Uterus (tissue), 4 donors: ENCODE measurements at places on chromosomes 13 and 19. TPM values are rescaled to one million over a fixed set of nuclear protein-coding genes. Genes with fewer than 3 reads are reported as not detected.

Gene IGSF23
- not detected for total RNA-seq

Gene EPN1
- total RNA-seq = 88.4 TPM

Gene SYT5
- not detected for total RNA-seq

Gene RAB3A
- total RNA-seq = not detected

Gene SMAD9
- total RNA-seq = 20.0 TPM

Gene CPB2
- not detected for total RNA-seq

Gene LILRA5
- total RNA-seq = 0.35 TPM

Gene TICAM1
- total RNA-seq = 2.0 TPM

GRCh38 chr13:23067129-23067528 lies 113.7 kb upstream of the SGCG start:
- no peak for DNase-seq
- no peak overlapping the region for H3K4me3 ChIP-seq
- no peak overlapping the region for H3K27ac ChIP-seq
- H3K4me1 ChIP-seq = no peaks in the 10 kb centered on the region

DNA sequence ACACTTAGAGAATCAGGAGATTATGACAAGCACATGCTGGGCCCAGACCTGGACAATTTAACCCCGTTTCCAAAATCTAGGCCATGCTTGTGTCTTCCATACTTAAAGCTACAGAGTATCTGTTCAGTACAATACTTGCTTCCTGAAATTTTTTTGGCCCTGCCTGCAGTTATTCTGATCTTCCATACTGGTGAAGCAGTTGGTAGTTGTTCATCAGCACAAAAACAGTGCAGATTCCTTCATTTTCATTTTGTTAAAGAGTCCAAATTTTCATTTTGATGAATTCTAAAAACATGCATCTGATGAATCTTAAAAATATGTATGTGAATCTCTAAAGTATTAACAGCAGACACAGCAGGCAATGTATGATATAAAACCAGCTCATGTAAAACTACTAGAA lies 49.2 kb downstream of the POLR1D start:
- no peak for DNase-seq
- no peaks in the 10 kb centered on the region for H3K4me1 ChIP-seq
- H3K36me3 ChIP-seq = no peaks in the 10 kb centered on the region
- H3K27ac ChIP-seq = no peak overlapping the region

GRCh38 chr13:48580185-48580803 lies 47.4 kb upstream of the RCBTB2 start:
- H3K27ac ChIP-seq = no peak overlapping the region
- H3K36me3 ChIP-seq = no peaks in the 10 kb centered on the region
- no peak overlapping the region for H3K4me3 ChIP-seq

DNA sequence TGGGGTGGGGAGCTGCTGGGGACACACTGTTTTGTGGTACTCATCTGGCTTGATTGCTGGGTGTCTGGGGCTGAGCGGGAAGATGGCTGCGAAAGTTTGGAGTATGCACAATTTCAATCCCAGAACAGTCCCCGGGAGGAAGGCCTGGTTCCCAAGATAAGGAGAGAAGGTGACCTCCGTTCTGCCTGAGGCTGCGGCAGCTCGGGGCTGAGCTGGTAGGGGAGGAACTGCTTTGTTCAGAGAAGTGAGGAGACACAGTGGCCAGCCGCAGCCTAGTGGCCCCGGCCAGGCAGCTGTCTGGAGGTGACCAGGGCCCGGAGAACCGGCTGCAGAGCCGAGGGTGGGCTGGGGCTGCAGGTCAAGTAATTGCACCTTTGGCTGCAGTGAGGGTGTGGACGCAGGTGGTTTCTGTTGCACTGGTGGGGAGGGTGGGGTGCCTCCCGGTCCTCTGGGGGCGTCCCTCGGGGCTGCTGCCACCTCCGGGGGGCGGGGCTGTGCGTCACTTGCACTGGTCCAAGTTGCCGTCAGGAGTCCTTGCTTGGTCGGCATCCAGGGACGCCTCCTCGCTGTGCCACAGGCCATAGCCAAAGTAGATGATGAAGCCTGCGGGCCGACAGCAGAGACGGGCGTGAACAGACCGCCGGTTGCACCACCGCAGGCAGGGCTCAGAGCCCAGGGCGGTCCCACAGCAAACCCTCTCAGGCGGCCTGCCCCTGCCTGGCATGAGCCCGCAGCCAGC lies 81.3 kb downstream of the SLC7A1 start:
- no peaks in the 10 kb centered on the region for H3K36me3 ChIP-seq
- no peak overlapping the region for H3K4me3 ChIP-seq
- no peaks in the 10 kb centered on the region for H3K27me3 ChIP-seq
- H3K27ac ChIP-seq = no peak overlapping the region
- DNase-seq = no peak

- H3K27me3 ChIP-seq = no peaks in the 10 kb centered on the region
- DNase-seq = no peak
- H3K27ac ChIP-seq = no peak overlapping the region
- H3K4me1 ChIP-seq = no peaks in the 10 kb centered on the region
These were observed 276.8 kb downstream of the TEX29 start for GRCh38 chr13:111597191-111597611.

DNA sequence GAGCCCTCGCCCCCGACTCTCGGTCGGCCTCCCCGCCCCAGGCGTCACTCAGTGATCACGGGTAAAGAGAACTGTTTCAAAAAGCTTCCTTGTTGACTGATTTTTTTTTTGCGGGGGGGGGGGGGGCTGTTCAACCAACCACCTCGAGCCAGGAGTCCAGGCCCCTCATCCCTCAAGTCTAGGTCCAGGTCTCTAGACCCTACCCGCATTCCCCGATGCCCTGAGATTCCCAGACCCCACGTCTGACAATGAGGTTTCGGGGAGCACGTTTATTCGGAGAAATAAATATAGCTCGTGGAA lies 4.3 kb downstream of the HRC start:
- H3K27ac ChIP-seq = peak overlapping the region; percentile 67
- DNase-seq = no peak
- no peaks in the 10 kb centered on the region for H3K27me3 ChIP-seq
- no peaks in the 10 kb centered on the region for H3K4me1 ChIP-seq
- no peaks in the 10 kb centered on the region for H3K36me3 ChIP-seq

DNA sequence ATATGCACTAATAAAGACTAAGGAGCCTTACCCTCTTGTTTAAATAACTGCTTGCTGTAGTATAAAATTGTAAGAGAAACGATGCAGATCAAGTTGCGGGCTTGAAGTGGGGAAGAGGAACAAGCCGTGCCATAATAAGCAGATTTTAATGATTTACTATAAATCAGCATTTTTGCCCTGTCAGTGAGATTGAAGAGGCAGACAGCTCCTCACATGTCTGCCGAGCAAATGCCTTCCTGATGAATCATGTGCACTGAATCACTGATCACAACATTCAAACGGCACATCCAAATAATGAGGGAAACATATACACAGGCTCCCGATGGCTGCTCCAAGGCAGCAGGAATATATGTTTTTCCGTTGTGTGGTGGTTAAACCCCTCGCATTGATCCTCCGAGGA lies 282.9 kb downstream of the TSHZ3 start:
- H3K27me3 ChIP-seq = no peaks in the 10 kb centered on the region
- H3K27ac ChIP-seq = no peak overlapping the region
- no peaks in the 10 kb centered on the region for H3K36me3 ChIP-seq
- H3K4me1 ChIP-seq = no peaks in the 10 kb centered on the region
- no peak for DNase-seq

DNA sequence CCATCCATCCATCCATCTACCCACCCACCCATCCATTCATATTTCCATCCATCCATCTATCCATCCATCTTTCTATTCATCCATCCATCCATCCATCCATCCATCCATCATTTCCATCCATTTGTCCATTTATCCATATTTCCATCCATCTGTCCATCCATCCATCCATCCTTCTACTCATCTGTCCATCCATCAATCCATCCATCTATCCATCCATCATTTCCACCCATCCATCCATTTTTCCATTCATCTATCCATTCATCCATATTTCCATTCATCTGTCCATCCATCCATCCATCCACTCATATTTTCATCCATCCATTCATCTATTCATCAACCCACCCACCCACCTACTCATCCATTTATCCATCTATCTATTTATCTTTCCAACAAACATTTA lies 229.6 kb downstream of the TEX29 start:
- DNase-seq = no peak
- no peaks in the 10 kb centered on the region for H3K36me3 ChIP-seq
- H3K4me1 ChIP-seq = no peaks in the 10 kb centered on the region
- H3K27ac ChIP-seq = no peak overlapping the region

DNA sequence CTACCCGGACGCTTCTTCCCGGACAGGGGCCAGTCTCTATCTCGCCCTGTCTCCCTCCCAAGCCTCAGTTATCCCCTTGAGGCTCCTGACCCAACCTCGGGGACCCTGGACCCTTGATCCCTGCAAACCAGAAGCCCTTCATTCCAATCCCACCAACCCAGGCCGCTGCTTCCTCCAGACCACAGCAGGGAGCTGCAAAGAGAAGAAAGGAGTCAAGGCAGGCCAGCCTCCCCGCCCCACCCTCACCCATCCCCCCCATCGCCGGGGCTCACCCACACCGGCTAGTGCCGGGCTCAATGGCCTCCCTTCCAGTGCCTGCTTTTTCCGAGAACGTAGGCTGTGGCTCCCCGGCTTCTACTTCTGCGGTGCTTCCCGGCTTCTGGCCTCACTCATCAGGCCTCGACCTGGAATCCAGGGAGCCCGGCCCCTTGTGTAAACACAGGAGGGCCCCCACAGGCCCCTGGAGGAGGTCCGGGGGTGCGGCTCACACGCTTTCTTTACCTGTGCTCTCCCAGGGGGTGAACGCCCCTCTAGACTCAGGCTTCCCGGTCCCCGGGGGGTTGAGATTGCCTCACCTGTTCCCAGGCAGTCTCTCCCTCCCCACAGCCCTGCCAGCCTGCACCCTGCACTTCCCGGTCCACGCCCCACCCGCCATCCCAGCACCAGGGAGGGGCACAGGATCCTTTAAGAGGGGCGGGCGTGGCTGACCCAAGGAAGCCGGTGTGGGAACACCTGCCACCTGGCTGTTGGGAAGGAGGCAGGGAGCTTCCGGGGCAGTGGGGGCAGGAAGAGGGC lies at the start of gene FAM83E:
Gene FAM83E, minus strand, starts transcription at position 641 of the 795 bp plus-strand sequence. CDS start 1,704 bp downstream, outside the sequence.
- H3K4me1 ChIP-seq = peaks cover 11% of the 10 kb centered on the region
- H3K27ac ChIP-seq = no peak within 1 kb of the TSS
- no peak for DNase-seq
- H3K27me3 ChIP-seq = no peaks in the 10 kb centered on the region
- no peaks in the 10 kb centered on the region for H3K36me3 ChIP-seq
- no peak within 1 kb of the TSS for H3K4me3 ChIP-seq

DNA sequence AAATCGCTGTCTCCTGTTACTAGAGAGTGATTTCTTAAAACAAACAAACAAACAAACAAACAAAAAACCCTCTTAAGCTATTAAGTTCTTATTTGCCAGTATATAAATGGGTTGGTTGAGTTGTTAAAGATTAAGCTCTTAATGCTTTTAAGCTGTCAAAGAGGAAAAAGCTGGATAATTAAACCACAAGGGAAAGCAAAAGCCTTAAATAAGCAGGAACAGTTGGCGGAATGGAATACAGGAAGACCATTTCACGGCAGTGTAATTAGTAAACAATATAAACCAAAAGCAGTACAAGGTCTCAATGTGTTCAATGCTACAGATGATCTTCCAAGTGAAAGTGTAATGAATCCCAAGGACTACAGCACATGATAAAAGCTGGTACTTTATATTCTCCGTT lies 32.2 kb upstream of the GGACT start:
- H3K4me1 ChIP-seq = no peaks in the 10 kb centered on the region
- H3K27ac ChIP-seq = no peak overlapping the region
- no peaks in the 10 kb centered on the region for H3K27me3 ChIP-seq
- no peak overlapping the region for H3K4me3 ChIP-seq

DNA sequence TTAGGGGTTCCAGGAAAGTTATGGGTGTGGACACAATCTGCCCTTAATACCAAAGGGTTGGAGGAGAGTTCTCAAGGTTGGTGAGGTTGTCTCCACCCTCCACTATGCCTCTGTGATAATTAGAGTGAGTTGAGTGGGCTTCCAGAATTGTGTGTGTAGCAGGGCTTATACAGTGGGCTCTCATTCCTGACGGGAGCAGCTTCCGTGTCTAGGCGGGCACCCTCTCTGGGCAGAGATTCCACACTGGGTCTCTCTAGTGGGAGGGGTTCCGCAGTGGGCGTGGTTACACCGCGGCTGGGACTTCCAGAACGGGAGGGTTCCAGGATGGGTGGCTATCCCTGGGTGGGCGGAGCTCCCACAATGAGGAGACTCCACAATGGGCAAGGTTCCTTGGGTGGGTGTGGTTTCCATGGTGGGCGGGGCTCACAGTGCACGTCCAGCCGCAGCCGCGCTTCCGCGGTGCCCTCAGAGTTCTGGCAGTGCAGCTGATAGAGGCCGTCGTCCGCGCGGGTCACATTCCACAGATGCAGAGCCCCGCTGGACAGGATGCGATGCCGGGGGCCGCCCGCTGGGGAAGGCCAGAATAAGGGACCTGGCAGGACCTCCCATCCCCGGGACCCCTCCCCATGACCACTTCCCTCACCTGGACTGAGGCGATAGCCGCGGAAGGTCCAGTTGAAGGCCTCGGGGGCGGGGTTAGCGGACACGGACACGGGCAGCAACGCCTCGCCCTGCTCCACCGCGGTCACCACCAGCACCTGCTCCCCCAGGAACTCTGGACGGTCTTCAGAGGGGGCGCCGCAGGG lies 8.4 kb downstream of the NPHS1 start:
- no peaks in the 10 kb centered on the region for H3K4me1 ChIP-seq
- peaks cover 26% of the 10 kb centered on the region for H3K27me3 ChIP-seq
- no peak overlapping the region for H3K27ac ChIP-seq
- H3K4me3 ChIP-seq = no peak overlapping the region
- H3K36me3 ChIP-seq = no peaks in the 10 kb centered on the region

DNA sequence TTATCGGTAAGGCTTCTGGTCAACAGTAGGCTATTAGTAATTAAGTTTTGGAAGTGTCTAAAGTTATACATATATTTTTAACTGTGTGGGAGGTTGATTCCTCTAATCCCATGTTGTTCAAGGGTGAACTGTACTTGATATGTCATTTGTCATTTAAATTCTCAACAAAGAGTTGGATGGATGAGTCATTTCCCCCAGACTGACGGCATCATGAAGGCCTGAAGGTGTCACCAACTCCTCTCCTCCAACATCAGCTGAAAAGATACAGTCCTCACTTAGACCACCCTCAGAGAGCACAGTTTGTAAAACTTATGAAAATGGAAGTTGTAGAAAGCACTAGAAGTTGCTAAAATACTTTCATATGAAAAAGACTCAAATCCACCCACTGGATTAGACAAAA lies 48.8 kb downstream of the DCLK1 start:
- no peaks in the 10 kb centered on the region for H3K36me3 ChIP-seq
- H3K4me1 ChIP-seq = no peaks in the 10 kb centered on the region
- H3K27me3 ChIP-seq = no peaks in the 10 kb centered on the region

GRCh38 chr19:3479177-3479833 lies 1.0 kb downstream of the SMIM24 start:
- H3K4me3 ChIP-seq = no peak overlapping the region
- H3K36me3 ChIP-seq = no peaks in the 10 kb centered on the region
- no peak for DNase-seq
- H3K4me1 ChIP-seq = no peaks in the 10 kb centered on the region
- no peak overlapping the region for H3K27ac ChIP-seq

DNA sequence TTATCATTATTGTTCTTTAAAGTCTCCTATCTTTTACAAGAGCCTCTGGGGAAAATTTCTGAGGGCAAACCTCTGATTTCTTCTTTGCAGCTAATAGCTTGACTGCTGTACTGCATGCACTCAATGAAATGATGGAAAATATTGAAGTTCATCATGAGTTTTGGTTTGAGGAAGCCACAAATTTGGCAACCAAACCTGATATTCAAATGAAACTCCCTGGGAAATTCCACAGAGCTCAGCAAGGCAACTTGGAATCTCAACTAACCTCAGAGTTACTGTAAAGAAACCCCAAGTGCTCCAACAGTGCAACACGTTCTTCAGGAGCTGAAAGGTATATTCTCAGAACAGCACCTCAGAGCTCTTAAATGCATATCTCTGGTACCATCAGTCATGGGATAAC lies 14.2 kb upstream of the RNF6 start:
- DNase-seq = no peak
- H3K36me3 ChIP-seq = no peaks in the 10 kb centered on the region
- H3K27me3 ChIP-seq = no peaks in the 10 kb centered on the region
- no peak overlapping the region for H3K4me3 ChIP-seq
- H3K27ac ChIP-seq = no peak overlapping the region
